ENCODE measurements at places on chromosomes 12 and 14.
A peak's percentile ranks its signal among the peaks of the same experiment; 100 is the strongest.

- DNase-seq = peak; percentile 93
These were observed 32.2 kb downstream of the SUSD6 start for GRCh38 chr14:69643430-69644200.

GRCh38 chr12:119915894-119916510, 38.9 kb upstream of the CIT start:
- no peak for DNase-seq

- DNase-seq = no peak
These were observed 12.7 kb downstream of the FLRT2 start for GRCh38 chr14:85542623-85543022.

DNA sequence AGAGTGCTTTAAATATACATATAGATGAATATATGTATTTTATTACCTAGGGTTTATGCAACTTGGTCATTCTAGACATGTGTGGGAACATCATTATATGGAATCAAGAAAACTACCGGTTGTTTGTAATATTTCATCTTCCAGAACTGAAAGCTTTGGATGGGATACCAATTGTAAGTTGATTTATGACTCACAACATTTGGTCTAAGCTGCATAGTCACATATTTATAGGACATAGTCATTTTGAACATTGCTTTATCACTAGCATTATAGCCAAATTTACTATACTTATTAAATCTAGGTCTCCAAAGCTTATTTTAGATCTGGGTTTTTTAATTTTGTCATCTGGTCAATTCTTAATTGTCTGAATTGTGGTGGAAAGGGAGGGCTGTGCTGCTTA, 83.7 kb upstream of the PCNX4 start:
- DNase-seq = no peak

- DNase-seq = no peak
These were observed 87.0 kb downstream of the ERC1 start for GRCh38 chr12:1078002-1078401.

DNA sequence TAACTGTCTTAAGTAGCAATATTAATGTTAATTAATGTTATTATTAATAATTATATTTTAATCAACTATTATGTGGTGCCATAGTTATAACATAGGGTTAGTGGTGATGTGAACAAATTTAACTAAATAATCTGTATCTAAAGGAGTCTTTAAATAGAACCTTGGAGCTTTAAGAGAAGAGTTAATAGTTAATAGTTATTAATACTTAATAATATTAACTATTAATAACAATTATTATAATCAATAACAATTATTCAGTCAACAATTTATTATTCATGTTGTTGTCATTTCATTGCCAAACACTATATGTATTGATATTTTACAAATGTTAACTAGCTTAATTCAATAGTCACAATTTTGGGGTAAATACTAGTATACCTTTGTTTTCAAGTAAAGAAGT, 58.2 kb downstream of the SLC16A7 start:
- no peak for DNase-seq

GRCh38 chr14:50831726-50832168, 785 bp upstream of the NIN start:
- no peak for DNase-seq

DNA sequence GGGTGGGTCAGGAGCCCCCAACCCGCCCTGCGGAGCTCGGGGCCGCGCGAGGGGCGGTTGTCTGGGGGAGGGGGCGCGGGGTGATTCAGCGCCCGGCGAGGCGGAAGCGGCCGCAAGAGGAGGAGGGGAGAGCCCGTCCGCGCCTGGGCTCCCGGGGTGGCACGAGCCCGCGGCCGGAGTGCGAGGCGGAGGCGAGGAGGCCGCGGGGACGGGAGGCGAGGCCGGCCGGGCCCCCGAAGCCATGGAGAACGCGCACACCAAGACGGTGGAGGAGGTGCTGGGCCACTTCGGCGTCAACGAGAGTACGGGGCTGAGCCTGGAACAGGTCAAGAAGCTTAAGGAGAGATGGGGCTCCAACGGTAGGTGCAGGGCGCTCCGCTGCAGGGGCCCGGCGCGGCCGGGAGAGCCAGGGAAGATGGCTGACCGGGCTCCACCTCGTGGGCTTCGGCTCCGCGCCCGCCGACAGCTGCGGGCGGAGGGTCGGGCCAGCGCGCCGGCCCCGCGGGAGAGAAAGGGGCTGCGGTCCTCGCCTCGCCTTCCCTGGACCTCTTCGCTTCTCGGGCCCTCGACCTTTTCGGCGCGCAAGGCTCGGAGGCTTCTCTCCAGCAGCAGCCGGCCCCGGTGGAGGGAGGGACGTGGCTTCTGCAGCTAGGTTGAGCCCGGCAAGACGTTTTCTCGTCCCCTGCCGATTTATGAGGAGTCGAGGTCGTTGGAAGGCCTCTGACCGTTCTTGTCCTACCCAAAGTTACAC, 677 bp downstream of the ATP2A2 start:
- peak; percentile 42 for DNase-seq
